Activated T-cell treated with anti-CD3 and anti-CD28 coated beads, Interleukin-2, amount 50 U/mL, for 48 hours (primary cell): ENCODE measurements at places on chromosomes 1 and 21.
A peak's percentile ranks its signal among the peaks of the same experiment; 100 is the strongest.

- DNase-seq = no peak
Observed at GRCh38 chr1:209862391-209863356, 34.9 kb downstream of the UTP25 start.

GRCh38 chr1:3577300-3577699 is 34.0 kb downstream of the MEGF6 start:
- DNase-seq = no peak

DNA sequence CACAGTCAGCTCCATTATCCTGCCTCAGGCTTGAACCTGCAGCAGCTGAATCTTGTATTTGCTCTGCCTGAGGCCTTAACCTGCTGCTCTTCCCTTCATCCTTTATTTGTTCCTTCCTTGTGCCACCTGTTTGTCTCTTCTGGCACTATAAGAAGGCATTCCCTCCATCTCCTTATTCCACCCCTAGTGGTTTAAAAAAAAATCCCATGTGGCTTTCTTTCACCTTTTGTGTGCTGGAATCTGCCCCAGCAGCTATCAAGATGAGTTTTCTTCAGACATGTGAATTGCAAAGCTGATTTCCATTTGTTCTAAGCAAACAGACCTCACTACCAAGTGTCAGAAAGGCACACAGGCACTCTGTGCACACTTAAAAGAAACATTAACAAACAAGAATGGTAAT is 294.6 kb downstream of the TTLL7 start:
- DNase-seq = no peak

DNA sequence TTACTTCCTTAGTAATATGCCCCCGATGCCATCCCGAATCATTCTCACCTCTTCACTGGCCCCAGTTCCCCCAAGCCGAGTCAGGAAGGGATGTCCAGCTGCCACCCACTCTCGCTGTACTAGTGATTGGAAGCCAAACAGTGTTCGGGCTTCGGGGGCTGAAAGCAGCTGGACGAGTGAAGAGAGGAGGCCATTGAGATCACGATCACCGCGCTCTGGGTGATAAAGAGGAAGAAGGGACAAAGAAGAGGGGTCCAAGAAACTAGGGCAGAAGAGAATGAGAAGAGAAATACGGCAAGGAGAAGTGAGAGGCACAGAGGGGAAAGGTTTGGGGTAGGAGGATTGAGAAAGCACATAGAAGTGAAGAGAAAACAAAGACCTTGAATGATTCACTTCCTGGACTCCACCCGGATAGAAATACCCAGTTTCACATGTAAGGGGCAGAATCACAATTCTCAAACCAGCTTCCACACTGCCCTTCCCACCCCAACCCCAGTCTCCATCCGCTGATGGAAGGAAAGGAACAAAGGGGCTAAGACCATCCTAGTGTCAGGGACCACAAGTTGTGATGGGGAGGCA is 3.7 kb upstream of the SF3B4 start:
- no peak for DNase-seq

DNA sequence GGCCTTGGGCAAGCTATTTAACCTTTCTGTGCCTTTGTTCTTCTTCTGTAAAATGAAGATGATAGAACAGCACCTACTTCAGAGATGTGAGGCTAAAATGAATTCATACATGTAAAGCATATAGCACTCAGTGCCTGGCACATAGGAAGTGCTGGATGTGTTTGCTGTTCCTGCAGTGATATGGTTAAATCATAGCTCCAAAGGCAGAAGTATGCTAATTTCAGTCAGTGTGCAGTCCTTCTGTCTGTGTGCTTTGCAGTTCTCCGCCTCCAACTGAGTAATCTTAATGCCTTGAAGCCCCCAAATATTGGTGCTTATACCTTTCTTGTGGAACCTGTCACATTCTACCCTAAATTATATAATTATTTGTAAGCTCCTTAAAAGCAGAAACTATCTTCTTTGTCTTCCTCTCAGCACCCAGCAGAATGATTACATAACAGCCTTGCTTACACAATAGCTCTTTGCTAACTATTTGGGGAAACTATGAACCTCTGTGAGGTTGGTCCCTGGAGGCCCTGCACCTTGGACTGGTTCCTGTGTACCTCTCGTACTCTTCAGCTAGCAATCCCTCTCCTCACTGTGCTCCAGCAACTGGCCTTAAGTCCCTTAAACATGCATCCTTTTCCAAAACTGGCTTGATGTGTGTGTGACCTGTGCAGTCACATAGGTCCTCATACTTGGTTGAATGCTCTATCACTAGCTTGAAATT is 57.0 kb upstream of the CACYBP start:
- DNase-seq = no peak

DNA sequence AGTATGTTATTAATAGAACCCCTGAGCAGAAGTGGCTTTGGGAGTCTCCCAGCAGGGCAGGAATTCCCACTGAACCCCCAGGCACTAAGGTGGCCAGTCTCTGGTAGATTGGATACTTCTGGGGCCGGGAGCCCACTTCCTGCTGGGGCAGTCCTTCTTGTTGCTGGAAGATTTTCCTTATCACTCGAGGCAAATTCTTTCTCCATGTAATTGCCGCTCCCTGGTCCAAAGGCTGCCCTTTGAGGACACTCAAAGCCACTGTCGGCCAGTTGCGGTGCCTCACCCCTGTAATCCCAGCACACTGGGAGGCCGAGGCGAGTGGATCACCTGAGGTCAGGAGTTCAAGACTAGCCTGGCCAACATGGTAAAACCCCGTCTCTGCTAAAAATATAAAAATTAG is 22.6 kb upstream of the TNFRSF1B start:
- no peak for DNase-seq

GRCh38 chr1:92310185-92310597 is 11.3 kb downstream of the RPAP2 start:
- DNase-seq = no peak

DNA sequence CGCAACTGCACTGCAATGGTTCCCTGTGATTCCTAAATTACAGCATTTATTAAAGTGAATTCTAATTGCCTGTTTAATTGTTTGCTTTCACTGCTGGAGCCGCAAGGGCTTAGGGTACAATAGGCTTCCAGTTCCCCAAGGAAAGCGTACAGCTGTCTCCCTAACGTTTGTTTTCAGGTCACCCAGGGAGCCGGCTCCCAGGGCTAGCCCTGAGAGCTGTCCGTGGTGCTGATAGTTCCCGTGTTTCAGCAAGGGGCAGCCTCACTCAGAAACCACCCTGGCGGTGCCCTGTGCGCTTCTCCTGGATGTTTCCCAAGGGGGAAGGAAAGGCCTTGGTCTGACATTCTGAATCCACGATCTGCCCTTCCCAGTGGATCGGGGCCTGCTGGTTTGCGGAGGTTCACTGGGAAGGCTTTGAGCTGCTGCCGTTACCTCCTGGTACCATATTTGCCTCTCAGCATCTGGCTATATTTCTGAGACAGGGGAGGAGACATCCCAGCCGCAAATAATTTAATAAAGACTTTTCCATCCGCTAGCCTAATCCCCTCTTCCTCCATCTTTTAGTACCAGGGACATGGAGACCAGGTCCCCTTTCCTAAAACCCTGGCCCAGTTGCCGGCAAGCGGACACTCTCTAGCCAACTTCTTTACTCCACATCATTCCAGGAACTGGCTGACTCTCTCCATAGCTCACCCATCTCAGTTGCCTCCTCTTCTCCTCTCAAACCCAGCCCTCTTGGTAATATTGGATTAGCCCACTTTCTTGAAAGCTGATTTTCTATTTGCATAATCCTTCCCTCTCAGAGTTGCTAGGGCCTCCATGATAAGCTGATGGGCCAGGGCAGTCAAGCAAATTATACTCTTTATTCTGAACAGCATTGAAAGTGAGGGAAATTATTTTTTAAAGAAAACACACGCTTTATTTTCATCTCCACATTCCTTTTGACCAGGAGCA is 149.0 kb downstream of the IGSF21 start:
- peak; percentile 44 for DNase-seq

DNA sequence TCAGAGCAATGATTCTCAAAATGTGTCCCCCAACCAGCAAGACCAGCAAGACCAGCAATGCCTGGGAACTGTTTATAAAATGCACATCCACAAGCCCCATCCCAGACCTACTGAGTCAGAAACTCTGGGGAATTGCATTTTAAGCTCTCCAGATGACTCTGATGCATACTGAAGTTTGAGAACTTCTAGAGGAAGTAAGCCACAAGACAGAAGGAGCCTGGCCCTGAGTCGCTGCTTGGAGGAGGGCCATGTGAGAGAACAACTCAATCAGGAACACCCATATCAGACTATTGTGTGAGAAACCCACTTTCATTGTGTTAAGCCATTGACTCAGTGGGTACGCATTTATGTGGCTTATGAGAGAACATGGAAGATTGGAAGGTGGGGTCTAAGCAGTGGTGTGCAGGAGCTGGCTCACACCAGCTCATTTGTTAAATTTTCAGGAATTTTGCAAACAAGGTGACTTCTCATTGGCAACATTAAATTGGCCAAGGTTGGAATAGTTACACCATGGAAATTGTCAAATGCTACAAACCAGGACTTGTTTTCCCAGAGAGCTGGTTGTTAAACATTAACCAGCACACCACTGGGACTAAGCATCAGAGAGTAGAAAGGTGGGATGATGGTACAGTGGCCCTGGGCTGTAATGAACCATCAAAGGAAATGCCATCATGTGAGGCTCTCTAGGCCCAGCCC is 38.9 kb downstream of the ATP1A1 start:
- no peak for DNase-seq

DNA sequence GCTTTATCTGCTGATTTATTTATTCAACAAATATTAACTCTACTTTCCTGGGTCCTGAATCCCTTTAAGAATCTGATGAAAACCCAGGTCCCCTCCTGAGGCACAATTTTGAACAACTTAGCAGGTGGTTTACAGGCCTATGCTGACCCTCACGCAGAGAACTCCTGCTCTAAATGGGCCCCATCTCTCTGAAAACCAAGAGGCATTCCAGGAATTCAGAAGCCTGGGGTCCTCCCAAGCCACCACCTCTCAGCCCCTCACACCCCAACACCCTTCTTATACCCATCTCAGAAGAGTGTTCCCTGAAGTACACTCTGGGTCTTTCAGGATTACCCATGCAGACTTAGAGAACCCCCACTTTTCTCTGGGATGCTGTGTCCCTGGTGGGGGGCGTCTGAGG is 34.5 kb downstream of the LHX4 start:
- no peak for DNase-seq
